Metanephros (tissue), 2 donors: ENCODE measurements at places on chromosomes 2 and 18. TPM values are rescaled to one million over a fixed set of nuclear protein-coding genes. Genes with fewer than 3 reads are reported as not detected.

DYSF gene
- 51.5 TPM for total RNA-seq

AGAP1 gene
- 28.2 TPM for total RNA-seq

CD8B gene
- 0.88 TPM for total RNA-seq

RUFY4 gene
- 0.29 TPM for total RNA-seq

MYCN gene
- 25.7 TPM for total RNA-seq

HOXD8 gene
- total RNA-seq: 69.9 TPM

DRC1 gene
- 0.76 TPM for total RNA-seq

ANKRD30BL gene
- 1.4 TPM for total RNA-seq

SERPINB3 gene
- total RNA-seq: not detected
